ENCODE measurements at places on chromosomes 2 and 18.

DNA sequence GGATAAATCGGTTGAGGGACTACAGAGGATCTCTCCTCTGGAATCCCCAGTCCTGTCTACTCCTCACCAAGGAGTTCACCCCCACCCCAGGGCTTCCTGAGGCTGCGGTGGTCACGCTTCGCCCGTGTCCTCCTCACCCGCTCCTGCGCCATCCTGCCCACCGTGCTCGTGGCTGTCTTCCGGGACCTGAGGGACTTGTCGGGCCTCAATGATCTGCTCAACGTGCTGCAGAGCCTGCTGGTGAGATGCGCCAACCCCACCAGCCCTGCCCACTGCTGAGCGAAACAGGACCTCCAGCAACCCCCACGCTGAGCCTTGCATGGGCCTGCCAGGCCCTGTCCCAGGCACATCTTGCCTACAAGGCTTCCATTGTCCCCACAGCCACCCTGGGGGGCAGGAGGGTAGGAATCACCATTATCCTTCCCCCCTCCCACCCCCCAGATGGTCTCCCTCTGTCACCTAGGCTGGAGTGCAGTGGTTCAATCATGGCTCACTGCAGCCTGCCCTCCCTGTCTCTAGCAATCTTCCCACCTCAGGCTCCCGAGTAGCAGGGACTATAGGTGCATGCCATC, 6.7 kb upstream of the CTDSP1 start:
- no peak for DNase-seq

DNA sequence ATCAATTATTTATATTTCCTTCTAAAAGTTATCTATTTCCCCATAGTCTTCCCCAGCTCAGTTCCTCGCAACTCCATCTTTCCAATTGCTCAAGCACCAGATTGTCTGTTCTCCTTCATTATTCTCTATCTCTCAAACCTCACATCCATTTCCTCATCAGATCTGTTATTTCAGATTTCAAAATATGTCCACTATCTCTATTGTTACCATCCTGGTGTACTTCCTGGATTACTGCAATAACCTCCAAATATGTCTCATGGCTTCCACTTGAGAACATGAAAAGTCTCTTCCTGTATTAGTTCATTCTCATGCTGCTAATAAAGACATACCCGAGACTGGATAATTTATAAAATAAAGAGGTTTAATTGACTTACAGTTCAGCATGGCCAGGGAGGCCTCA, 641.7 kb upstream of the ZEB2 start:
- DNase-seq, result no peak

DNA sequence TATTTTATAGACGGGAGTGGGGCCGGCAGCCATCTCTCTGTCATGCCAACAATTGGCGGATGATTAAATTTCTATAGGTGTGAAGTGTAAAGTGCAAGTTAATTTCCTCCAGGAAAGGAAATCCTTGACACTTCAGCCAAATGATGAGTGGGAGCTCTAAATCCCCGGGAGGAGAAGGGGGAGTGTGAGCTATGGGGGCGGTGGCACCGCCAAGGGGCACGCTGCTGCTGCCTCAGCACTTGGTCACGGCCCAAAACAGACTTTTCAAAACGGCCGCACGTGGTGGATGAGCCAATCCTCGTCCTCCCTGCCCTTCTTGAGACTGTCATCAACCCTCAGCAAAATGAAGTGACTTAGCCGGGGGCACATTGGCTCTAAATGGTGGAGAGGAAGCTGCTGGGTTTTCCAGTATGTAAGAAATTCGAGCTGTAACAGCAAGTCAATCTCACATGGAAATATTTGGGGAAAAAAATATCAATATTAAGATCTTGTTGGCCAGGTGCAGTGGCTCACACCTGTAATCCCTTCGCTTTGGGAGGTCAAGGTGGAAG, 200.8 kb downstream of the TFCP2L1 start:
- DNase-seq, result no peak

DNA sequence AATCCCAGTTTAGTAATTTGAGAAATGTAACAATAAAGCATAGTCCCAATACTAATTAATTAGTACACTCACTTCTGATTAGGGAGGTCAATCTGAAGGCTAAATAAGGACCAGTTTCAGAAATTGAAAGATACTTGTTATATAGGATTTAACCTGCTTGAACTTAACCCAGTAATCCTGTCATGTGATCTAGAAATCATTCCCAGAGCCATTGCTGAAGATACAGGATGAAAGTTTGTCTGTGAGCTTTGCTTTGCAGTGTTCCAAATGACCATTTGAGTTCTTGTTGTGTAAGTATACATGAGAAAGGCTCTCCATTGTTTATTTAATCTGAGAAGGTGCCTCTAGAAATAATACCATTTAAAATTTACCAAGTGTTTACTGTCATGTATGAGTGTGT, 52.2 kb downstream of the GALNT1 start:
- DNase-seq, result no peak

GRCh38 chr2:46537624-46538295, 58.4 kb downstream of the TMEM247 start:
- no peak for DNase-seq

GRCh38 chr2:10173258-10174005, 50.9 kb downstream of the RRM2 start:
- DNase-seq, result no peak

DNA sequence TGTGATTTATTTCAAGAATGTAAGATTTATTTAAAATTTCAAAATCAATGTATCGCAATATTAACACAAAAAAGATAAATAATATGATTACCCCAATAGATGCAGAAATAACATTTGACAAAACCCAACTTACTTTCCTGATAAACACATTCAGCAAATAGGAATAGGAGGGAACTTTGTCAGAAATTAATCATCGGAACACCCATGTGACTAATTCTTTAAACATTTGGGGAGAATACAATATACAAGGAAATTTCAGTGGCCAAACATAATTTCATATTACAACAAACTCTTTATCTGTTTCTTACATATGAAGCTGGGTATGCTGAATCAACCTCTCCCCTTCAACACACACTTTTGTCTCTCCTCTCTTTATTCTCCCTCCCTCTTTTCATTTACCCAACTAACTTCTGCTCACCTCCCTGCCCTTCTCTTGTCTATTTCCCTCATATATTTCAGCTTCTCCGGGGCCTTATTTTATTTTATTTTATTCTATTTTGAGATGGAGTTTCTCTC, 309.6 kb upstream of the CNTNAP5 start:
- no peak for DNase-seq

DNA sequence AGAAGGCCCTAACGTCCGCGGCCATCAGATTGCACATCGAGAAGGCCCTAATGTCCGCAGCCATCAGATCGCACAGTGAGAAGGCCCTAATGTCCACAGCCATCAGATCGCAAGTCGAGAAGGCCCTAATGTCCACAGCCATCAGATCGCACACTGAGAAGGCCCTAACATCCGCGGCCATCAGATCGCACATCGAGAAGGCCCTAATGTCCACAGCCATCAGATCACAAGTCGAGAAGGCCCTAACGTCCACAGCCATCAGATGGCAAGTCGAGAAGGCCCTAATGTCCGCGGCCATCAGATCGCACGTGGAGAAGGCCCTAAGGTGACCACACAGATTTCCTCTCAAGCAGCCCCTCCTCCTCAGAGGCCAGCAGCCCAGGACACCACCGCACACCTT, 193.2 kb upstream of the PXDN start:
- no peak for DNase-seq

- DNase-seq, result no peak
These were observed 920.9 kb downstream of the NRXN1 start for GRCh38 chr2:50111067-50111466.

- DNase-seq, result no peak
These were observed 1173.1 kb upstream of the ZEB2 start for GRCh38 chr2:145692971-145693478.

GRCh38 chr2:144421606-144422510, 98.1 kb downstream of the ZEB2 start:
- DNase-seq, result no peak

DNA sequence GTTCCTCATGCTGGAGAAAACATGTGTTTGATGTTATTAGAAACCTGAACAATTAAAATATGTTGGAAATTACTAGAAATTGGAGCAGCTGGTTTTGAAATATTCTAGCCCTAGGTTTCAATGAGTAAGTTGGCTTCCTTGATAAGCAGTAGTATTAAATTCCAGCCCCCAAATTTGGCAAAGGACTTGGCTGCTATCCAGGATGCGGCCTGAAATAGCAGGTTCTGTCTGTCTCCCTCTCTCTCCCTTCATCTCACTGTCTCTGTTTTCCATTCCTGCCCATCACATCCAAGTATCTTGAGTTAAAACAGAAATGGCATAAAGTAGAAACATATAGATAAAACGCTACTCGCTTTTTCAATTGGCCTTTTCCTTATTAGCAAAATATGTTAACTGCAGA, 20.9 kb upstream of the GPR45 start:
- no peak for DNase-seq

Data from stimulated activated CD4-positive, alpha-beta T cell treated with anti-CD3 and anti-CD28 coated beads, Interleukin-4, amount 100 ng/mL, for 24 hours (primary cell).